Activated CD4-positive, alpha-beta T cell treated with anti-CD3 and anti-CD28 coated beads, Interleukin-2, amount 10 ng/mL, durations not matched to agents 7 days and 5 days (primary cell): ENCODE measurements at places on chromosomes 12 and 14.

GRCh38 chr12:62697893-62698292 lies 231.3 kb downstream of the MON2 start:
- no peaks in the 10 kb centered on the region for H3K27me3 ChIP-seq
- no peak for DNase-seq
- no peak overlapping the region for H3K4me3 ChIP-seq
- no peak overlapping the region for H3K27ac ChIP-seq

- H3K27me3 ChIP-seq = no peaks in the 10 kb centered on the region
- no peak overlapping the region for H3K27ac ChIP-seq
- no peak overlapping the region for H3K4me3 ChIP-seq
- no peak for DNase-seq
- no peaks in the 10 kb centered on the region for H3K36me3 ChIP-seq
These were observed 77.7 kb downstream of the FLRT2 start for GRCh38 chr14:85607651-85608081.

- H3K36me3 ChIP-seq = no peaks in the 10 kb centered on the region
- H3K4me3 ChIP-seq = no peak overlapping the region
- H3K27ac ChIP-seq = no peak overlapping the region
- DNase-seq = peak; percentile 54
- H3K4me1 ChIP-seq = no peaks in the 10 kb centered on the region
These were observed 110.5 kb downstream of the ASCL4 start for GRCh38 chr12:107884769-107885694.

DNA sequence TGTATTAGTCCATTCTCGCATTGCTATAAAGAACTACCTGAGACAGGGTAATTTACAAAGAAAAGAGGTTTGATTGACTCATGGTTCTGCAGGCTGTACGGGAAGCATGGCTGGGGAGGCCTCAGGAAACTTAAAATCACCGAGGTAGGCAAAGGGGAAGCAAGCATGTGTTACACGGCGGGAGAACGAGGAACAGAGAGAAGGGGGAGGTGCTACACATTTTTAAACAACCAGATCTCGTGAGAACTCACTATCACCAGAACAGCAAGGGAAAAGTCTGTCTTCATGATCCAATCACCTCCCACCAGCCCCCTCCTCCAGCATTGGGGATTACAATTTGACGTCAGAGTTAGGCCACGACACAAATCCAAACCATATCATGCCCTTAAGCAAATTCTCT lies 13.3 kb upstream of the MAX start:
- H3K27me3 ChIP-seq = peaks cover 4% of the 10 kb centered on the region
- no peaks in the 10 kb centered on the region for H3K36me3 ChIP-seq
- no peak for DNase-seq
- no peak overlapping the region for H3K4me3 ChIP-seq

DNA sequence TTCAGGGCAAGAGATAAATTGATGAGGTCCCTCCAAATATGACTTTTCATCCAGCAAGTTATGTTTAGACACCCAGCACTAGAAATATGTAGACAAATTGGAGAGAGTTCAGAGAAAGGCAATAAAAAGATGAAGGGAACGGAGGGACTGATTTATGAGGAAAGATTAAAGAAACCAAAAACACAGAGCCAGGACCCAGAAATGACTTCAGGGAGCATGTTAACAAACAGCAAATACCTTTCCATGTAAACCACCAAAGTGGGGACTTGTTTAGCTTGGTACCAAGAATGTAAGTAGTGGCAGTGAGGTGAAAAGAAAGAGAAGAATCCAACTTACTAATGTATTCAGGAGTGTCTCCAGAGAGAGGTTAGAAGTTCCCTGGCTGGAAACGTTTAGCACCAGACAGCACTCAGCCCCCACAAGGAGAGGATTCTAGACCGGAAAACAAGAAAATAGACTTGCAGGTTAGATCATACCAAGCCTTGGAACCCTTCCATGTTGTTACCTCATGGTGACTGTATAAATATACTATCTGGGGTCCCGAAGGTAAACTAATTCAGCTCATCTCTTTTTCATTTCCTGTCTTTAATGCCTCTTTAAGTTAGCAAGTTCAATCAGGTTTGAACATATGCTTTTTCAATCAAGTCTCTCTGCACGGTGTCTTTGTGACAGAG lies 79.2 kb downstream of the TBC1D30 start:
- no peak for DNase-seq
- no peaks in the 10 kb centered on the region for H3K4me1 ChIP-seq
- H3K4me3 ChIP-seq = no peak overlapping the region
- H3K27ac ChIP-seq = no peak overlapping the region
- H3K27me3 ChIP-seq = no peaks in the 10 kb centered on the region

DNA sequence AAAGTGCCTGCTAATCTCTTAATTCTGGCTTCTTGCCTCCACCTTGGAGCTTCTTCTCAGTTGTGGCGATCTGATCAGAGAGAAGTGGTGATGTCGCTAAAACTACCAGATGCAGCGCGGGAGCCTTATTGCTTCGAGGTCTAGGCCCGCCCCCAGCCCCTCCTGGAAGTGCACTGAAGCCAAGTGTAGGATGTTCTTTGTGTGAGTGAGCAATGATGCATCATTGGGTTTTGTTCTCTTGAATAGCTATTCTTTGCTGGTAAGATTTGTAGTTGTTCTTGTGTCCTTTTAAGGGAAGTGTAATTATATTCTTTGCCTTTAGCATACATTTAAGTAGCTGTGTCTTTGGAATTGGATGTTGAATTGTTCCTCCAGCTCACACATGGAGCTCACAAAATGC lies 35.8 kb downstream of the MTHFD1 start:
- no peak overlapping the region for H3K27ac ChIP-seq
- H3K4me3 ChIP-seq = no peak overlapping the region
- DNase-seq = no peak
- H3K36me3 ChIP-seq = peaks cover 63% of the 10 kb centered on the region
- H3K27me3 ChIP-seq = no peaks in the 10 kb centered on the region
- H3K4me1 ChIP-seq = peaks cover 4% of the 10 kb centered on the region

- DNase-seq = no peak
- no peak overlapping the region for H3K4me3 ChIP-seq
- H3K36me3 ChIP-seq = no peaks in the 10 kb centered on the region
- H3K4me1 ChIP-seq = no peaks in the 10 kb centered on the region
- no peak overlapping the region for H3K27ac ChIP-seq
These were observed 60.5 kb upstream of the OR10AD1 start for GRCh38 chr12:48263617-48264016.

GRCh38 chr12:56129206-56129941 lies 1.3 kb downstream of the ESYT1 start:
- H3K36me3 ChIP-seq = peaks cover 55% of the 10 kb centered on the region
- peak; percentile 85 for DNase-seq
- no peaks in the 10 kb centered on the region for H3K27me3 ChIP-seq
- H3K4me1 ChIP-seq = peaks cover 73% of the 10 kb centered on the region
- H3K4me3 ChIP-seq = peak overlapping the region; percentile 91
- H3K27ac ChIP-seq = peak overlapping the region; percentile 93

GRCh38 chr14:98014851-98015615 lies 1217.9 kb downstream of the VRK1 start:
- H3K27me3 ChIP-seq = no peaks in the 10 kb centered on the region
- H3K27ac ChIP-seq = no peak overlapping the region
- H3K4me3 ChIP-seq = no peak overlapping the region

- H3K4me1 ChIP-seq = peaks cover 76% of the 10 kb centered on the region
- peak overlapping the region; percentile 27 for H3K4me3 ChIP-seq
- H3K27me3 ChIP-seq = no peaks in the 10 kb centered on the region
- DNase-seq = peak; percentile 89
These were observed 515.4 kb downstream of the FUT8 start for GRCh38 chr14:65927931-65928356.

DNA sequence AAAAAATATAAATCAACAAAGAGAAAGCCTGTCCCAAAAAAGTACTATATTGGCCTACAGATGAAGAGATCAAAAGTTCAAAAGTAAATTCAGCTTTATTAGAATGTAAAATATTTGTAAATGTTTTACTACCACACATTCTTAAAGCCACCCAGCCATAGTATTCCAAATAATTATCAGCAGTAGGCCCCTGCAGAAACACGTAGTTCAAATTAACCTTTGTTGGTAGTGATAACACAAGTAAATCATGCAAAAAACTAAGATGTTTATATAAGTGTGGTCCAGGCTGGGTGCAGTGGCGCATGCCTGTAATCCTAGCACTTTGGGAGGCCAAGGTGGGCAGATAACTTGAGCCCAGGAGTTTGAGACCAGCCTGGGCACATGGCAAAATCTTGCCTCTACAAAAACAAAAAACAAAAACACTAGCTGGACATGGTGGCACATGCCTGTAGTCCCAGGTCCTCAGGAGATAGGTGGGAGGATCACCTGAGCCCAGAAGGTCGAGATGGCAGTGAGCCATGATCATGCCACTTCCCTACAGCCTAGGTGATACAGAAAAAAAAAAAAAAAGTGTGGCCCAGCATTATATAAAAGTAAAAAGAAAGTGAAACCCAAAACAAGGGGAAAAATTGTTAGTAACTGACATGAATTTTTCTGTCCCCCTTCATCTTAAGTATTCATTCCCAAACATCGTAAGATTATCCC lies 17.9 kb downstream of the SPTLC2 start:
- DNase-seq = peak; percentile 35
- H3K27ac ChIP-seq = peak overlapping the region; percentile 91
- H3K27me3 ChIP-seq = no peaks in the 10 kb centered on the region
- H3K36me3 ChIP-seq = peaks cover 46% of the 10 kb centered on the region
- peak overlapping the region; percentile 63 for H3K4me3 ChIP-seq

- no peaks in the 10 kb centered on the region for H3K4me1 ChIP-seq
- H3K36me3 ChIP-seq = no peaks in the 10 kb centered on the region
- H3K27ac ChIP-seq = no peak overlapping the region
- no peak overlapping the region for H3K4me3 ChIP-seq
- H3K27me3 ChIP-seq = no peaks in the 10 kb centered on the region
These were observed 11.5 kb downstream of the C14orf93 start for GRCh38 chr14:22998329-22999012.

- H3K4me3 ChIP-seq = no peak overlapping the region
- H3K4me1 ChIP-seq = no peaks in the 10 kb centered on the region
- no peak overlapping the region for H3K27ac ChIP-seq
- no peaks in the 10 kb centered on the region for H3K36me3 ChIP-seq
- peaks cover 70% of the 10 kb centered on the region for H3K27me3 ChIP-seq
These were observed 103.9 kb upstream of the DIO3 start for GRCh38 chr14:101457301-101457935.

DNA sequence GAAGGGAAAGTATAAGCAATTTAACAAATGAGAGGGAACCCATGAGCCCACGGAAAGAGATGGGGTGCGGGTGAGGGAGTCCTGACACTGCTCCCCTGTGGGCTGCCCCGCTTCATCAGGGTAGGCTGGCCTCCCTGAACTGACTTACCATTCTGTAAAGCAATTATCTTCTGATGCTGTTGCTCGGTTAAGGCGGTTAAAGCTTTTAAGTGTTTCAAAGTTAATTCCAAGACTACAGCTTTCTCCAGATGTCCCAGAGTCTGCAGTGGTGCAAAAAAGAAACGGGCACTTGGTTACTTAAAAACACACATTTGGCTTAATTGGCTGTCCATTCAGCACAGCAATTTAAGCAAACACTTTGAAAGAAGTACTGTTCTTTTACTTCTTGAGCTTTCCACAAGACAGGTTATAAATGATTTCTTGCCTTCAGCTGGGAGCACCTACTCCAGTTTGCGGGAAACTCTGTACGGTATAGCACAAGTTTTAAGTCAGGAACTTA lies 1.3 kb downstream of the BHLHE41 start:
- peaks cover 43% of the 10 kb centered on the region for H3K4me1 ChIP-seq
- H3K4me3 ChIP-seq = peak overlapping the region; percentile 74
- DNase-seq = no peak
- no peak overlapping the region for H3K27ac ChIP-seq

GRCh38 chr14:42802346-42802745 lies 1195.7 kb downstream of the LRFN5 start:
- no peak overlapping the region for H3K4me3 ChIP-seq
- DNase-seq = no peak
- H3K27me3 ChIP-seq = no peaks in the 10 kb centered on the region
- no peak overlapping the region for H3K27ac ChIP-seq
- H3K36me3 ChIP-seq = no peaks in the 10 kb centered on the region

DNA sequence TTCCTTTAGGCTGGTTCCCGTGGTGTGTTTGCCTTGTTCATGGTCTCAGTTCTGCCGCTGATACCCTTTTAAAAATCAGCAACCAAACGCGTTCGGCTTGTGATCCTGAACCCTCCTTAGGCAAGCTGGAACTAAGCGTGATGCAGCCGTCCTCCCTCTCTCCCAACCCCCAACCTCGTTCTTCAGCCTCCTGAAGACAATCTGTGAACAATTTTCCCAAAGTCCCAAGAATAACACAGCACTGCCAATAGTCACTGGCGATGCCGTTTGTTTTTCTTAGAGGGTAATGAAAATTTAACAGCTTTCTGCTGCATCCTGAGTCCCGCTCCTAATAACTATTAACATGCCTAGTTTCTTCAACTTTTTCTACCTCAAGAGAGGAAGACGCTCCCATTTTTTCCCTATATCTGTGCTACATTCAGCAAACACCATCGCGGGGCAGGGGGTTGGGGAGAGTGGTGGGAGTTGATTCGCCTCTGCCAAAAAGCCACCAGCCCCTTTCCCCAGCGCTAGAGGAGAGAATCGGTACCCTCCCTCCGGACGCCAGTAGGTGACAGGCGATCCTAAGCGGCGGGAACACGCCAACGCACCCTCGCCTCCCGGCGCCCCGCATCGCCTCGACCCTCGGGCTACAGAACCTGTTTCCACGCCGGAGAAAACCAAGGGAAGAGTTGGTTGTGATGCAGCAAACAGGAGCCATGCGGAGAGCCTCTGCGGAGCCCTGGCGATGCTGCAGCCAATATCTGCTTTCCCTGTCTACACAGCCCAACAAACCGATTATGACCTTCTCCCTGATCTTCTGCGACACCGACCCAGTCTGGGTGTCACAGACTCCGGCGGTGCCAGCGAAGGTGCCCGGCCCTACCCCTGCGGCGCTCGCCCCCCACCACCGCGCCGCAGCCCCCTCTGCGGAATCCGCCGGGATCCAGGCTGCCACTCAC lies 752 bp downstream of the PRICKLE1 start:
- H3K36me3 ChIP-seq = no peaks in the 10 kb centered on the region
- H3K4me3 ChIP-seq = peak overlapping the region; percentile 63
- no peak for DNase-seq
- no peak overlapping the region for H3K27ac ChIP-seq
- H3K27me3 ChIP-seq = peaks cover 62% of the 10 kb centered on the region

GRCh38 chr14:88470542-88471440 lies 84.0 kb downstream of the PTPN21 start:
- H3K4me1 ChIP-seq = no peaks in the 10 kb centered on the region
- no peaks in the 10 kb centered on the region for H3K36me3 ChIP-seq
- H3K27me3 ChIP-seq = no peaks in the 10 kb centered on the region
- no peak overlapping the region for H3K27ac ChIP-seq
